ENCODE measurements at places on chromosomes 12 and 14.
A peak's percentile ranks its signal among the peaks of the same experiment; 100 is the strongest.

- DNase-seq, result no peak
These were observed 228.0 kb downstream of the NELL2 start for GRCh38 chr12:44647917-44648690.

- DNase-seq, result no peak
These were observed 37.1 kb downstream of the TMEM30B start for GRCh38 chr14:61244009-61244408.

DNA sequence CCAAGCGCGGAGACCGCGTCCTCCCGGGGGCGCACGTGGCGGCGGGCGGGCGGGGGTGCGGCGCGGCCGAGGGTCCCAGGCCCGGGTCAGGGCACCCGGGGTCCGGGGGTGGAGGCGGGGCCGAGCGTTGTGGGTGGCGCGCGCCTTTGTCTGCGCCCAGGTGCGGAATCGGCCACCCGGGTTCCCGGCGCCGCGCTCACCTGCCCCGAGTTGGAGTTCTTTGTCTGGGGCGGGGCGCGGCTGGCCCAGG, 50.1 kb downstream of the LRCOL1 start:
- no peak for DNase-seq

- no peak for DNase-seq
These were observed 151.6 kb upstream of the ARID2 start for GRCh38 chr12:45577844-45578399.

- no peak for DNase-seq
These were observed 45.5 kb upstream of the EML1 start for GRCh38 chr14:99747582-99748330.

DNA sequence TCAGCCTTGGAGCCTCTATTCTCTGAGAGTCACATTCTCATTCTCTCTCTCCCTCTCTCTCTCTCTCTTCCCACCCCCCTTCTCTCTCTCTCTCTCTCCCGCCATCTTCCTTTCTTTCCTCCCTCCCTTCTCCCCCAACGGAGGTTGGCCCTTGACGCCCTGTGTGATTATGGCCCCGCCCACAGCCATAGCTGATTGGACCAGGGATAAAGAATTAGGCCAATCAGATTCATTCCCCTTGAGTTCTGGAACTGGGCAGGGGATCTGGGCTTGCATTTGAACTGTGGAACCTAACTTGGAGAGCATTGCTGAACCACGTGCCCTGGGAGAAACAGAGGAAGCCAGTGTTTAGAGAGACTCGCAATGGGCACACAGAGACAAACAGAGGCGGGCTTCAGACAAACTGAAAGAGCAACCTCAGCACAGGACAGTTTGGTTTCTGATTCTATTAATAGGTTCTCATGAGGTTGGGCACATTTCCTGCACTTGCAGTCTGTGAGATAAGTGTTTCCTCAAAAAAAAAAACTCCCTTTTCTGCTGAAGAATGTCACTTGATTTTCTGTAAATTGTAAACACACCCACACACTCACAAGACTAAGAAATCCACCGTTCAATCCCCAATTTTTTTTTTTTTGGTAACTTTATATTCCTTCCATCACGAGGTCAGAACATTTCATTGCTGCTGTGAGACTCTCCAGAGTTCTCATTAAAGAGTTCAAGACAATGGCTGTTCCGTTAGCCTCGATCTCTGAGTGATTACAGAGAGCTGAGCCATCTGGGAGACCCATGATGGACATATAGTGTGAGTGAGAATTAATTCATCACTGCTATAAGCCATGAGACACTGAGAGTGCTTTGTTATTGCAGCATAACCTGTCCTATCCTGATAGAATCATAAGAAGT, 3.5 kb upstream of the P2RX7 start:
- no peak for DNase-seq

DNA sequence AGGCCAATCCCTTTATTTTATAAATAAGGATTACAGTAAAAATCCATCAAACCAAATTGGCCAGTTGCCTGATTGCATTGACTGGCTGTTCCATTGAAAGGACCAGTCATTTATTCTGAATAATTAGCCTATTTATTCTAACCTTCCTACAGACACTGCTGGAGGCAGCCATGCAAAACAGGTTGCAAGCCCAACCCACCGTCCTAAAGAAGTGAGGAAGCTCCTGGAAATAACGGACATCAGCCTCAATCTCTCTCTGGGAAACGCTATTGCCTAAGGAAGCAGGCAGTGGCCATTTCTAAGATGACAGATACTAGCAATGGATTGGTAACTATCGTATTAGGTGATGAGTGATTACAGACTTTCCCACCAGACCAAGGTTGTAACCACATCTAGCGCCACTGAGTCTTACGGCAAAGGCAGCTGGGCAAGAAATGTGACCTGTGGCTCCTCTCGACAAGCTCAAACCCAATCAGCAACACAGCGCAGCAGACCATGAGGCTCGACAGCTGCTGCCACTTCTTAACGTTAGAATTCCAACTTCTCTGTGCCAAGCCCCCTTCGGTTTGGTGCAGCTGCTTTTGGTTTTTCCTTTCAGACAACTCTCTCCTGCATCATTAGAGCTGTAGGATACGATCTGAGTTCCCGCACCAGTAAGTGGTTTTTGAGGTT, 134.2 kb downstream of the KCNK10 start:
- no peak for DNase-seq

DNA sequence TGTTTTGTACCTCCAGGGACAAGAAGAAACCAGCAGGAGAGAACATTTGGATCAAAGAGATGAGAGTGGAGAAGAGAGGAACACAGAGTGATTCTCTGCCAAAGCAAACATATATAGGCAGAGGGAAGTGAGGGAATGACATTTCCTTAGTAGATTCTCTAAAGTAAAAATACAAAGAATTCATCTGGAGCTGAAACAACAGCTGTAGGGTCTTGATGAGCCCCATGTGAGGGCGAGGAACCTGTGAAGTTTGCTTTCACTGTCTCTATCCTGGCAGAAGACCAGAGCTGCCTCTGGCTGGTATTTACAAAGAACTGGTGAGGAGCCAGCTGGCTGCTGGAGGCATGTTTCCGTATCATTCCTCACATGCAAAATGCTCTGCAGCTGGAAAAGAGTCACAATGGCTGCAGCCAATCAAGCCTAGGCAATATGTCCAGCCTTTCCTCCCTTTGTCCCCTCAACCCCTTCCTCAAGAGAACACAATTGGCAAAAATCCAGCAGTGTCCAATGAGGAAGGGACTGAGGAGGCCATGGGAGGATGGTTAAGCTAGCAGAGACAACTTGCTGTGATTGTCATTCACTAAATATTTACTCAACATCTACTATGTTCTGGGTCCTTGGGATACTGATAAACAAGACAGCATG, 122.5 kb downstream of the PHLDA1 start:
- no peak for DNase-seq

- peak; percentile 72 for DNase-seq
These were observed 60.7 kb downstream of the PLEKHG3 start for GRCh38 chr14:64764641-64765520.

- DNase-seq, result no peak
These were observed 262.3 kb upstream of the GRIP1 start for GRCh38 chr12:66941150-66941549.

DNA sequence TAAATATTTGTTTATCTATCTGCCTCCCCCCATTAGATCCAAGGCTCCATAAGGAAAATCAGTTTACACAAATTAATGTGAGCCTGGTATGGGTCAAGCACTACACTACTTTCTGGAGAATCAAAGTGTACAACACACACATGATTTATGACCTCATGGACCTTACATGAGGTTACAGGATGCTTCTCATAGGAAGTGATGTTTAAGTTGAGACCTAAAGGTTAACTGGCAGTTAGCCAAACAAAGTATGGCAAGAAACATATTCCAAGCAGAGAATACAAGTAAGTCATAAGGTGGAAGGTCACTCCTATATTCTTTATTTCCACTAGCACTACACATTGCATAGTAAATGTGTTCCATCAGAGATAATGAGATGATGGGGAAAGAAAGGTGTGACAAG, 39.2 kb downstream of the OSBPL8 start:
- no peak for DNase-seq

DNA sequence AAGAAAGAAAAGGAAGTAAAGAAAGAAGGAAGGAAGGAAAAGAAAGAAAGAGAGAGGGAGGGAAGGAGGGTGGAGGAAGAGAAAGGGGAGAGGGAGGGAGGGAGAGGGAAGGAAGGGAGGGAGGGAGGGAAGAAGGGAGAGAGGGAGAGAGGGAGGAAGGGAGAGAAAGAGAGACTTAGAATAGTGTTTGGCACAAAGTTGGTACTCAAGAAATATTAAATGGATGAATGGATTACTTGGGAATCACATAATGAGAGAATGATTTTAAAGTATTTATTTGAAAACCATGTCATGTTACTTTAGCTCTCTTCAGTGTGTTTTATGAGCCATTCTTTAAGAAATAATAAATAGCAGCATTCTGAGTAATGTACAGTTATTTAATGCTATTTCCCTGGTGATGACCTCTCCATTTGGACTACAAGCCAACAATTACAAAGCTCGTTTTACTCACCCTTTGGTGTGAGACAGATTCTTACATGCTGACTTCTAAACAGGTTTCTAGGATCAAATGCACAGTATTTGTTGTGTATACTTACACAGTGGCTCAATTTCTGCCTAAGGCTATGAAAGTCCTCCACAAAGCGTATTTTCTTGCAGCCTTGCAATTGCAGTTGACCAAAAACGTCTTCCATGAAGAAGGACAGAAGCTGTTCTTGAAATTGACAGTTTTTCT, 861 bp downstream of the IL26 start:
- peak; percentile 87 for DNase-seq

DNA sequence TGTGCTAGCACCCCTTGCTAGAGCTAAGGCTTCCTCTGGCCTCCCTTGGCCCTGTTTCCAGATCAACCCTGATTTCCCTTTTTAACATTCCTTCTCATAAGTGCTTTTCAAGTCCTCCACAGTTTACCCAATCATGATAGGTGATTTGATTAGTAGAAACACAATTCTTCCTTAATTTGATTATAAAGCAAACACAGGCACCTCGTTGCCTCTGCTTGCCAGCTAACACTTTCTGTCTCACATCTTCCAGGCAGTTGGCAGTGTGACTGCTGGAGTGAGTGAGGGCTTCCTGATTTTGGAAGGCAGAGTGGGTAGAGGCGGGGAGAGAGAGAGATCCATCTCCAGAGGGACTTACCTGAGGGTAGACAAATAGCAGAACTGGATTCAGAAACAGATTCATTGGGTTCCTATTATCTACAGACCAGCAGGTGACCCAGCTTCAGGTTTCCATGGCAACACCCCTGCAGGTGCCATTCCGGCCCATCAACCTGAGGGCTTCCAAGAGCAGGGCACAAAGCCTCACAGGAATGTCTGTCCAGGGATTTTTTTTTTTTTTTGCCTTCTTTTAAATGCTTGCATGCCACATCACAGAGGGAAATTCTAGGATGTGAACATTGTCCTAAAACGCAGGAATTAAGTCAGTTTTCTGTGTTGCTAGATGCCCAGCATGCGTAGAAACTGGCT, 77.7 kb downstream of the PLXNC1 start:
- no peak for DNase-seq

DNA sequence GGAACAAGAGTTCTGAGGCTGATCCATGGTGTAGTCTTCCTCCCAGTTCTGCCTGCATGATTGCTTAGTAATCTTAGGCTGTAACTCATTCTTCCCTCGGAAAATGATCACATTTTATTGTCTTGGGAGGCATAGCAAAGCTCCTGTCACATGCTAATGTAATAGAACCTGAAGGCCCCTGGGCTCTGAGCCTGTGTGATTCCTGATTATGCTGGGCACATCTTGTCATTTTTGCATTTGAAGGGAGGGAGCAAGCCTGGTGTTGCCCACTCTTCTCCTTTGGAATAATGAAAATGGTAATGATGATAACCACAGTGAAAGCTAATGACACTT, 215.4 kb downstream of the MSRB3 start:
- DNase-seq, result no peak

- DNase-seq, result no peak
These were observed 74.1 kb upstream of the KRAS start for GRCh38 chr12:25324861-25325260.

GRCh38 chr14:41222581-41222980, 384.1 kb upstream of the LRFN5 start:
- no peak for DNase-seq

DNA sequence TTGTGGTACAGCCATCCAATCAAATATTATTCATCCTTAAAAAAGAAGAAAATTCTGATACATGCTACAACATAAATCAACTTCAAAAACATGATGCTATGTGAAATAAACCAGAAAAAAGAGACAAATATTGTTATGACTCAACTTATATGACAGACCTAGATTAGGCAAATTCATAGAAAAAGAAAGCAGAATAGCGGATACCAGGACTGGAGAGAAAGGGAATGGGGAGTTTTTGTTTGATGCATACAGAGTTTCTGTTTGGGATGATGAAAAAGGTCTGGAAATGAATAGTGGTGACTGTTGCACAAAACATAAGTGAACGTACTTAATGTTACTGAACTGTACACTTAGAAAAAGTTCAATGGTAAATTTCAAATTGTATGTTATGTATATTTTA, 82.3 kb downstream of the SPPL3 start:
- DNase-seq, result no peak

DNA sequence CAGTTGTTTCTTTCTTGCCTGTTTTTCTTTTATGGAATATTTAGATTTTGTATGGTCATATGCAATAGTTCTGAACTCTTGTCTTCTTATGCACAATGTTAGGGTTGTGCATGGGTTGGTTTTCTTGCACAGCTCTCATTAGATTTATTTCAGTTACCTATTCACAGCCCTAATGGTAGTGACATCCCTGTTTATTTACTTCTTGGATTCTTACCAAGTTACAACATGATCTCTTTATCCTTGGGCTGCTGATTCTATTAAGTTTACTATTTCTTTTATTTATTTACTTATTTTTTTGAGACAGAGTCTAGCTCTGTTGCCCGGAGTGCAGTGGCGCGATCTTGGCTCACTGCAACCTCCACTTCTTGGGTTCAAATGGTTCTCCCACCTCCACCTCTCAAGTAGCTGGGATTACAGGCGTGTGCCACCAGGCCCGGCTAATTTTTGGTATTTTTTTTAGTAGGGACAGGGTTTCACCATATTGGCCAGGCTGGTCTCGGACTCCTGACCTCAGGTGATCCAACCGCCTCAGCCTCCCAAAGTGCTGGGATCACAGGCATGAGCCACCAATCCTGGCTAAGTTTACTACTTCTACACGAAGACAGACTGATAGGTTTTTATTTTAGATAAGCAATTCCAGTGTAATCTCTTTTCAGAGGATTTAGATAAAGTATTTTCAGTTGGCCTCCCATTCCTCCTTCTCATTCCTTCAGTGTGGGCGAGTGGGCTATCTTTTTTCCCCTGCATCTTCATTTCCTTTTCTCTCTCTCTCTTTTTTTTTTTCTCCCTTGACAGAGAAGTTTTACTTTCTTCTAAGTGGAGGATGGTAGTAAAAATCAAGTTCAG, 395.1 kb upstream of the RGS6 start:
- DNase-seq, result no peak

- peak; percentile 46 for DNase-seq
These were observed 1.2 kb downstream of the NTN4 start for GRCh38 chr12:95789126-95790032.
